ENCODE measurements at places on chromosomes 2 and 18.

DNA sequence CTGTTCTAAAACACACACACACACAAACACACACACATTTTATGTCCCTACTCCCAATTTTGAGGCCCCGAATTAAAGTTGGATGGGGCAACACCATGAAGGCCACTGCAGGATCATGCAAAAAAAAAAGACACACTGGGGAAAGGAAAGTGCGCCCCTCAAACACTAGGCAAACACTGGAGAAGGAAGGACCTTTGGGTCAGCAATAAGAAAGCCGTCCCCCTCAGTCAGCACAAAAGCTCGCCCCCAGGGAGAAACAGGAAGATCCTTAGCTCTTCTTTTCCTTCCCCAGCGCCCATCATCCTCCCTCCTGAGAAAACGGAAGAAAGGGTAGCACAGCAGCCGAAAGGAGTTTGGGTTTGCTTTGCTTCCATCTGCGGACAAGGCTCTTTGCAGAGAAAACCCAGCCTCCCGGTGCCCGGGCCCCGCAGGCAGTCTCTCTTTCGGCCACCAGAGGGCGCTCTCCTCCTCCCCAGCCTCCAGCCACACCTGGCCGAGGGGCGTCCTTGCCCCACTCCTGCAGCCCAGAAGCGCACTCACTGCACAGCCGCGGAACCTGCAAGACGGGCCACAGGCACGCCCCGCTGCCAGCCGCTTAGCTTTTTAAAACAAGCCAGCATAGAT is 248.5 kb downstream of the CDH20 start:
- peak; percentile 62 for DNase-seq

DNA sequence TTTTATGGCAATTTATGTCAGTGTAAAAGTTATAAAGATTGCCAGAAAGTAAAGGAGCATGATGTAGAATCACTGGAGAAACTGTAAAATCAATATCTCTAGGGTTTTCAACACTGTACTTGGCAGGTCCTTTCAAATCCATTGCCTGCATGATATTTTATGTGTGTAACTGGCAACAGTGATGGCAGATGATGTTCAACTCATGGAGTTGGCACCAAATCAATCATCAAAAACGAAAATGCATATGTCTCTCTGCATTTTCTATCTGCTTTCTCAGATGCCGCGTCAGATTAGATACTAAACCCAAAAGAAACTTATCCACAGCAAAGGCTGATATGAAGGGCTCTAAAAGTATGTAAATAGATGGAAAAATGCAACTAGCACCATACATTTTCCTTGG is 1395.5 kb upstream of the PIK3C3 start:
- DNase-seq = no peak

DNA sequence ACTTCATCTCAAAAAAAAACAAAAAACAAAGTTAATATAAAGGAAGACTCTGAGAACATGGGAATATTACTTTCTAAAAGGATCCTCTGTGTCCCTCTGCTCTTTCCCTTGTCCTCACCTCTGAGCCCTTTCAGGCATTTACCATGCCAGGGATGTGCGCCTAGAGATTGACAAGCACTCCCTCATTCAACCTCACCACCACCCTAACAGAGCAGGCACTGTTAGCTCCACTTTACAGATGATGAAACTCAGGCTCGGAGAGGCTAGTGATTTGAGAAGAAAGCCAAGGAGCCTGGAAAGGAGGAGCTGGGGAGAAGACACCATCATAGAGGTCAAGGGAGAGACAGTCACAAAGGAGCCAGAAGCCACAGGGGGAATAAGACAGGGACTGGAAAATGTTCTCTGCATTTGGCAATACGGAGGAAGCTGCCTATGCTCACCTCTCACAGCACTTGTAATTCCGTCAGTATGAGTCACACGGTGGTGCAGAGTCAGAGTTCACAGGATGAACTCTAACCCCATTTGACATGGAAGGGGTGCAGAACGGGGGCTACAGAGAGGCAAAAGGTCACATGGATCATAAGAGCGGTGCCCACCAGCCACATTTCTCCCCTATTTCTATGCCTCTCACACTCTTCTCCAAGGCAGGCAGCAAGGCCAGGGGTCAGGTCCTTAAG is 101.8 kb upstream of the NFU1 start:
- peak; percentile 65 for DNase-seq

GRCh38 chr2:68834737-68835376 is 36.3 kb downstream of the BMP10 start:
- DNase-seq = no peak

- no peak for DNase-seq
Observed at GRCh38 chr2:218811382-218811781, 20.2 kb downstream of the PRKAG3 start.

DNA sequence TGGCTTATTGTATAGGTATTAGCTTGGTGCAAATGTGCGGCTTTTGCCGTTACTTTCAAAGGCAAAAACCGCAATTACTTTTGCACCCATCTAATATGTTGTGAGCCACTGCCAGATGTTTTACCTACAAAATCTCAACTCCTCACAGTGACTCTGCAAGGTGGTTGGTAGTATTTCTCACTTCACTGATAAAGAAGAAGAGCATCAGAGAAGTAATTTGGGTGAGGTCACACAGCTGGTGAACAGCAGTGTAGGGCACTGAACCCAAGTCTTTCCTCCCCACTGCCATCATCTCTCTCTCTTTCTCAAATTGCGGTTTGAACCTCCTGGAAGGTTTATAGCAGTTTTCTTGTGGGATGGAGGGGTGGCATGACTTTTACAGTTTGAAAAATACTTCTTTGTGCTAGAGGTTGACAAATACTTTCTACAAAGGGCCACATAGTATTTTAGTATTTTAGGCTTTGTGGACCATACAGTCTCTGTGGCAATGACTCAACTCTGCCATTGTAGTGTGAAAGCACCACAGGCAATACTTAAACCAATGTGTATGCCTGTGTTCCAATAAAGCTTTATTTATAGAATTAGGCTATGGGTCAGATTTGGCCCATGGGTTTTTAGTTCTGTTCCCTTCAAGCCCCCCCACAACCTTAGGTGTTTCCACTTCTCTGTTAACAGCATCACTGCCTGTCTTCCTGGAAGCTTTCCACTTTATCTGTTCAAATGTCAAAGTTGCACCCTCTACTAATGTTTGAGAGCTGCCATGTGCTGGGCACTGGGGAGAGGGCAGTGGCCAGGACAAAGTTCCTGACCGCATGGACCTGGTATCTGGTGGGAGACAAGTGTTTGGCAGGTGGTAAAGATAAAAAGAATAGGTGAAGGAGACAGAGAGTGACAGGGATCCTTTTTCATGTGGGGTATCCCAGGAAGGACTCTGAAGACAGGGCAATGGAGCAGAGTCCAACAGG is 30.1 kb downstream of the FHOD3 start:
- DNase-seq = no peak

GRCh38 chr2:40283111-40283909 is 168.6 kb downstream of the SLC8A1 start:
- no peak for DNase-seq

- DNase-seq = no peak
Observed at GRCh38 chr18:56825321-56825720, 174.2 kb downstream of the WDR7 start.

Measured in small intestine (tissue), 16 donors.